ENCODE measurements at places on chromosomes 13 and 19.
A peak's percentile ranks its signal among the peaks of the same experiment; 100 is the strongest.

DNA sequence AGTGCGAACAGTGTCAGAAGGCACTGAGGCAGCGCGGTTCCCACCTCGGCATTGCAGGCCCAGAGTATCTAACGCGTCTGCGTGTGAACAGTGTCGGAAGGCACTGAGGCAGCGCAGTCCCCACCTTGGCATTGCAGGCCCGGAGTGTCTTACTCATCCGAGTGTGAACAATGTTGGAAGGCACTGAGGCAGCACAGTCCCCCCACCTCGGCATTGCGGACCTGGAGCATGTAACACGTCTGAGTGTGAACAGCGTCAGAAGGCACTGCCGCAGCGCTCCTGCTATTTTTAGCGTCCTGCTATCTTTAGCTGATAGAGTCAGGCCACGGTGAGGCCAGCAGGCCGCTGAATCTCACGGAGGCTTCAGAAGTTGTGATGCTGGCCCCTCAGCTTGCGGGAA, 39.6 kb downstream of the ATP11A start:
- no peak for DNase-seq

GRCh38 chr13:20953245-20953931, 50.8 kb upstream of the XPO4 start:
- DNase-seq: no peak

DNA sequence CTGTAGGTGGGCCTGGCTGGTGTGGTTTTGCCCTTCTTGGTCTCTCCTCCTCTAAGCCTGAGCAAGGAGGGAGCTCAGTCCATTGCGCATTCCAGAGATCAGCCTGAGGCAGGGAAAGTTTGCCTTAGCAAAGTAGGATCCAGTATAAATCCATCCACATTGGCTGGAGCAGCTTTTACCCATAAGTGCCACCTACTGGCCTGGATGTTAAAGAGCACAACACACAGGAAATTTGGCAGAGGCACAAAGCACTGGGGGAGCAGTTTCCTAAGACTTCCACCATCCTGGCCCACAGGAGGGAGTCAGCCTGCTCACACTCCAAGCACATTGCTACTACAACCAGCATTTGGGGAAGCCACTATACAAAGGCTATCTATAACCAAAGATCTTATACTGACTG, 1124.2 kb downstream of the SLITRK1 start:
- DNase-seq: no peak

- no peak for DNase-seq
Measured at GRCh38 chr19:10238172-10238783, 7.1 kb upstream of the S1PR2 start.

GRCh38 chr13:103358255-103358932, 292.2 kb upstream of the SLC10A2 start:
- no peak for DNase-seq

DNA sequence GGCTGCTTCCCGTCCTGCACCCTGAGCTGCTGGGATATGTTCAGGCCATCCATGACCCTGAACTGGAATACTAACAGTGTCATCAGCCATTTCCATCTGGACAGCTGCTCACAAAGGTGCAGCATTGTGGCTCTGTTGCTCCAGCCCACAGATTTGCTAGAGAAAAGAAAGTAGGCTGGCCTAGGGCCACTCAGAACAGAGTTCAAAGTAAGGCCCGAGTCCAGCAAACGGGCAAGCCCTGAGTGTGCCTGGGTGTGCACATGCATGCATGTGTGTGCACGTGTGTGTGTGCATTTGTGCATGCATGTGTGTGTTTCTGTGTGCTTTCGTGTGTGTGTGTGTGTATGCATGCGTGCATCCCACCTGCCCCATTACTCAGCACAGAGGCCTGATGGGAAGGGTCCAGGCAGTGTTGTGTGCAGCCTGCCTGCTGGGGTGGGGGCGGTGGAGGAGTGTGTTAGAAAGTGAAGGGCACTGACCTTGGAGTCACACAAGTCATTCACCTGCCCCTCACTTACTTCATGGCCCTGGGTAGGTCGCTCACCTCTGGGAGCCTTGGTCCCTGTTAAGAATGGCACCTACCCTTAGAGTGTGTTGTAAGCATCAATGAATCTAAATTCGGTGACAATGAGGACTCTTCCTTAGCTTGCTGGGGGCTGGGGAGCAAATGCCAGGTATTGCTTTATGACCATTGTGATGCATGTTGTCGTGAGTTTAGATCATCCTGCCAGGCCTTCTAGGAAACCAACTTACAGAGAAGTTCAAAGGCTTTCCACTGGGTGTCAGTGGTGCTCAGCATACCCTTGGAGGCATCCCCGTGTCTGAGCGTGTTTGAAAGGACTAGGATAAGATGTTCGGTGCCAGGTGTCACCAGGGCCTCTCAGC, 53.2 kb downstream of the GPR12 start:
- no peak for DNase-seq

GRCh38 chr13:62321895-62322294, 906.2 kb upstream of the PCDH20 start:
- DNase-seq: no peak

DNA sequence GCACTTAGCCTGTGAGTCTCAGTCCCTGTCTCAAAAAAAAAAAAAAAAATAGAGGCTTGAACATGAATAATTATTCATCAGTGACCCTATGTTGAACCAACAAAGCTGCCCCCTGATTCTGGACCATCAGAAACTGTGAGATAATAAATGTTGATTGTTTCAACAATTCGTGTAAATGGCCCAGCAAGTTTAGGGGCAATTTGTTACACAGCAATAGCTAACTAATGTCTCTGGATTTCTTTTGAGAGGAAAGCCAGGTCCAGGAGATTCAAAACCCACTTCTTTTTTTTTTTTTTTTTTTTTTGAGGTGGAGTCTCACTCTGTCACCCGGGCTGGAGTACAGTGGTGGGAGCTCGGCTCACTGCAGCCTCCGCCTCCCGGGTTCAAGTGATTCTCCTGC, 12.5 kb upstream of the TLE6 start:
- DNase-seq: no peak

DNA sequence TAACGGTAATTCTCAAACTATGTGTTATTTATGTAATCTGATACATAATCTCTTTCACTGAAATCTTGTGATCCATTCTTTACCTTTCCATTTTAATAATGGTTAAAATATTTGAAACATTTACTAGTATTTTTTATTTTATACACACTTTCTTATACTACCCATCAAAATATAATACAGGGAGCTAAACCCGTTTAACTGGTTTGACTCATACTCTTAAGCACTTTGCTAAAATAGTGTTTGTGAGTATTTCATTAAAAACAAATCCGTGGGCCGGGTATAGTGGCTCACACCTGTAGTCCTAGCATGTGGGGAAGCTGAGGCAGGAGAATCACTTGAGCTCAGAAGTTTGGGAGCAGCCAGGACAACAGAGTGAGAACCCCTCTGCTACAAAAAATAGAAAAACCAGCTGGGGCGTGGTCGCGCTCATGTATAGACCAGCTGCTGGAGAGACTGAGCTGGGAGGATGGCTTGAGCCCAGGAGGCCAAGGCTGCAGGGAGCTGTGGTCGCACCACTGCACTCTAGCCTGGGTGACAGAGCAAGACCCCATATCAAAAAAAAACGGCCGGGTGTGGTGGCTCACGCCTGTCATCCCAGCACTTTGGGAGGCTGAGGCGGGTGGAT, 43.8 kb upstream of the DCUN1D2 start:
- DNase-seq: no peak

- DNase-seq: no peak
Measured at GRCh38 chr13:100604918-100605710, 16.5 kb upstream of the GGACT start.

- DNase-seq: peak; percentile 34
Measured at GRCh38 chr19:35963514-35963913, 27.3 kb downstream of the LRFN3 start.
